ENCODE measurements at places on chromosomes 2 and 18.

DNA sequence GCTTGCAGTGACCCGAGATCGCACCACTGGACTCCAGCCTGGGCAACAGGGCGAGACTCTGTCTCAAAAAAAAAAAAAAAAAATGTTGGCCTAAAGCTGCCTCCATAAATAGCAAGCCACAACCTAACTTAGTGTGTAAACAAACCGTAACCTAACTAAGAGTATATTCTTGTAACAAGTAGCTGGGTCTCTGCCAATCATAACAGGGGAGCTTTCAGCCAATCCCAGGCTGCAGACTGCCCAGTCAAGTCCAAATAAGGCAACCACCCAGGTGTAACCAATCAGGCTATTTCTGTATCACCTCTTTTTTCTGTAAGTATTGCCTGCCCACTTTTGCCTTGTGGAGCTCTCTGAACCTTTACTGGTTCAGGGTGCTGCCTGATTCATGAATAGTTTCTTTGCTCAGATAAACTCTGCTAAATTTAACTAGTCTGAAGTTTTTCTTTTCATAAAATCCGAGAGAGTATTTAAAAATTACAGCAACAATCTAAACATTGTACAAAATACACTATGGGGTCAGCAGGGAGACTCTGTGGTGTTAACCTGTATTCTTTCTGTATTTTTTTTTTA lies 4.5 kb downstream of the PSTPIP2 start:
- peak; percentile 22 for DNase-seq

DNA sequence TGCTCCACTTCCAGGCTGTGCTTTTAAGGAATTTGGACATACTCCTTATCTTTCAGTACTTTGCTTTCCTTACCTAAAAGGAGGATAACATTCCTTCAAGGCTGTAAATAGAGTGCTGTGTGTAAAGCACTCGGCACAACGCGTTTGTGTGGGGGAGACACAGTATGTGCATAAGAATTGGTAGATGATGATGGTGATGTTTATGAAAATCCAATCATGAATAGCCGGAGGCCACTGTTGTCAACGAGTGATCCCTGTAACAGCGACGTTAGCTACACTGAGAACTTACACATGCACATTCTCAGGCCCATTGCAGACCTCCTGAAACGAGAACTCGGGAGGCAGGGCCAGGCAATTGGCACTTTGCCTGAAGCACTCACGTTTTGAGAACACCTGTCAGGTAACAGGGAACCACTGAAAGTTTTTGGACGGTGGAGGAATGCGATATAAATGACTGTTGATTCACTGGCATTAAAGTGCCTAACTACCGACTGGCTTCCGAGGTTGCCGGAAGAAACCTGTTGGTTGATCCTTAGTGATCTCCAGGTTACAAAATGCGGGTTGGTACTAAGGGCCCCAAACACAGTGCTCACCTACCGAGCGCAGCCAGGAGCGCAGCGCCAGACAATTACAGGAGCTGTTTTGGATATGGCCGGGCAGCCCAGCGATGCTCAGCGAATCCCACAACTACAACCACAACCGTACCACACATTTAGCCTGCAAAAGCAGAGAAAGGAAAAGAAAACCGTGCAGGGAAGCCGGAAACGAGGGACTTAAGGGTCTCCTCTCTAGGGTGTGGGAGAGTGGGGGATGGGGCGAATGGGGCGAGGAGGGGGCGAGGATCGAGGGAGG lies 1.0 kb upstream of the MAP4K4 start:
- peak; percentile 37 for DNase-seq

GRCh38 chr2:231684314-231685223 lies 23.8 kb upstream of the PTMA start:
- DNase-seq: no peak

- DNase-seq: peak; percentile 2
Measured at GRCh38 chr2:147501968-147502367, 342.9 kb upstream of the ACVR2A start.

- no peak for DNase-seq
Measured at GRCh38 chr2:95379371-95379831, 23.1 kb upstream of the FAHD2A start.

- no peak for DNase-seq
Measured at GRCh38 chr2:4134551-4135550, 431.5 kb downstream of the DCDC2C start.

DNA sequence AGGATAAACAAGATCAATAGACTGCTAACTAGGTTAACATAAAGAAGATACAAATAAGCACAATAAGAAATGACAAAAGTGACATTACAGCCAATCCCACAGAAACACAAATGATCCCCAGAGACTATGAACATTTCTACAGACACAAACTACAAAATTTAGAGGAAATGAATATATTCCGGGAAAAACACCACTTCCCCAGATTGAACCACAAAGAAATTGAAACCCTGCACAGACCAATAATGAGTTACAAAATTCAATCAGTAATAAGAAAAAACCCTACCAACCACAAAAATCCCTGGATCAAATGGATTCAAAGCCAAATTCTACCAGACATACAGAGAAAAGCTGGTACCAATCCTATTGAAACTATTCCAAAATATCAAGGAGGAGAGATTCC lies 232.4 kb upstream of the RBMS1 start:
- DNase-seq: no peak

GRCh38 chr2:136411946-136412345 lies 294.0 kb upstream of the CXCR4 start:
- DNase-seq: no peak

DNA sequence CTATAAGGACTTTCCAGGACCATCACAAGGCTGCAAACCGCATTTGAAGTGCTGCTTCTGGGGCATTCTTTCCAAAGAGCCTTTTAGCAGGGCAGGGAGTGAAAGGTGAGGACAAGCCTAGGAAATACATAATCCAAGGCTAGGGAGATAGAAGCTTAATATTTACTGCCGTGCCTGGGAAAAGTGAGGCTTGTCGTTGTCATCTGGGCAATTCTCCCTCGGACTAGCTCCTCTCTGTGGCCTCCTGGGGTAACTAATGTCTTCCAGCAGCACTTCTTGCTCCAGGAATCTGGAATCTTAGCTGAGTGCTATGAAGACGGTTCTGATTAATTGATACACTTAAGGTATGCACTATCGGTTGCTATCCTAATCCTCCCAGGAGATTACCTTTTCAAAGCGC lies 69.3 kb upstream of the ATL2 start:
- DNase-seq: no peak

DNA sequence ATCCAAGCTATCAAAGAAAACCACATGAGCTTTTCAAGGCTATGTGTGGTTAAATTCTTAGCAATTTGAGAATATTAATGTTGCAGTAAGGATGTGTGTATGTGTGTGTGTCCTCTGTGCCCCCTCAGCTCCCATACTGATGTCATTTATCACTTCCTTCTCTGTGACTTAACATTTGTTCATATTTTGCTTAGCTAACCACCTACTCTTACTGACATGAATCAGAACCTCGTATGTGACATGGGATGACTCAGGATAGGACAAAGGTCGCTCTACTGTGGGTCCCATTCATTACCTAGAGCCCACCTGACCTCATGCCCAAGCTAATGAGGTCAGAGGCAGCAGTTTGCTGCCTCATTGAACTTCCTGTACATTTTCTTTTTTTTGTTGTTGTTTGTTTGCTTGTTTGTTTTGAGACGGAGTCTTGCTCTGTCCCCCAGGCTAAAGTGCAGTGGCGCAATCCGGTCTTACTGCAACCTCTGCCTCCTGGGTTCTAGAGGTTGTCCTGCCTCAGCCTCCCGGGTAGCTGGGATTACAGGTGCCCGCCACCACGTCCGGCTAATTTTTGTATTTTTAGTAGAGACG lies 36.3 kb downstream of the MOGAT1 start:
- no peak for DNase-seq

DNA sequence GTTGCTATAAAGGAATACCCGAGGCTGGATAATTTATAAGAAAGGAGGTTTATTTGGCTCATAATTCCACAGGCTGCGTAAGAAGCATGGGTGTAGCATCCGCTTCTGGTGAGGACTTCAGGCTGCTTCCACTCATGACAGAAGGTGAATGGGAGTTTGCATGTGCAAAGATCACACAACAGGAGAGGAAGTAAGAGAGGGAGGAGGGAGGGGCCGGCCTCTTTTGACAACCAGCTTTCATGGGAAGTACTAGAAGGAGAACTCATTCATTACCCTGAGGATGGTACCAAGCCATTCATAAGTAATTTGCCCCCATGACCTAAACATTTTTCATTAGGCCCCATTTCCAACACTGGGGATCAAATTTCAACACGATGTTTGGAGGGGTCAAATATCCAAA lies 386.8 kb upstream of the NETO1 start:
- no peak for DNase-seq

DNA sequence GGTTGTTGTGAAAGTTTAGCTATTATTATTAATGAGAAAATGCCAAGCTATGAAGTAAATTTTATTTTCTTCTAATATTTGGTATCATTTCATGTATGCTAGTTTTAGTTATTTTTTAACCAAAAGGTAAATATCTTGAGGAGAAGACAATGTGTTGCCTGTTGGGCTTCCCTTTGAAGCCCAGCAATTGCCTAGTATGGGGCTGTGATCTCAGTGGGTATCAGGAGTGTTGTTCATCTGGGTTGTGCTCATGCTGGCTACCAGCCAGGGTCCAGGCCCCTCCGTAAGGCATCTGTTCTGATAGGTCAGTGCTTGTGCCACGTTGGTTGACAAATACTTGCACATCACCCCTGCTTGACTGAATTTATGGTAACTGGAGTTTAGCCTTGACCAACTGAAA lies 38.0 kb upstream of the DARS1 start:
- no peak for DNase-seq

- DNase-seq: no peak
Measured at GRCh38 chr2:165357758-165358157, 111.7 kb upstream of the CSRNP3 start.

- no peak for DNase-seq
Measured at GRCh38 chr2:220890931-220891330, 681.2 kb downstream of the EPHA4 start.

DNA sequence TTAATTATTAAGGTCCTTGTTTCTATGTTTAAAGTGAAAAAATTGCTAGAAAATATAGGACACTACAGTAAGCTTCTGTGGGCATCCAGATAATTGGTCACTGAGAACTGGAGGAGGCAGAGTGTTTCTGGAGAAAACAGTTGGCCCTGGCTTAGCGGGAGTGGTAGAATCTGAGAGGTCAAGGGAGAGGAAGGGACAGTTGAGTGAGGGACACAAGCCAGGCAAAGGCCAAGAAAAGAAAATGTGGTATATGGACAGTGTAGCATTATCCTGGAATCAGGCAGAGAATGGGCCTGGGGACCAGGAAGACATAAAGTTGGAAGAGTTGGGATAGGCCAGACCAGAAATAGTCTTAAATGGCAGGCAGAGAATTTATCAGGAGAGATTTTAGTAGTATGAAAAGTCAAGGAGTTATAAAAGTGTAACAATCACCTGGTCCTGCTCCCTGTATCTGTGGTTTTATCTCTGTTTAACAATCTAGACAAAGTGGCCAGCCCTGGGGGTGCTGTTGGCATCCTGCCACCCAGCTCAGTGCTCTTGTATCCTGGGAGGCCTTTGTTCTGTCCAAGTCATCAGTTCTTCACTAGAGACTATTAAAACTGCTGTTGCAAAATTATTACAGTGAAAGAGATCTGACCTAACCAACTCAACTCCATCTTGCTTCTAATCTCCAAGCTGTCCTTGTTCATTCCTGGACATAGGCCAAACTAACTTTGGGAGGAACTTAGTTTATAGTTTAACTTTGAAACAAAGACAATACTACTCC lies 15.4 kb upstream of the MSGN1 start:
- DNase-seq: peak; percentile 16

GRCh38 chr18:78992041-78993011 lies 12.7 kb downstream of the SALL3 start:
- DNase-seq: no peak

DNA sequence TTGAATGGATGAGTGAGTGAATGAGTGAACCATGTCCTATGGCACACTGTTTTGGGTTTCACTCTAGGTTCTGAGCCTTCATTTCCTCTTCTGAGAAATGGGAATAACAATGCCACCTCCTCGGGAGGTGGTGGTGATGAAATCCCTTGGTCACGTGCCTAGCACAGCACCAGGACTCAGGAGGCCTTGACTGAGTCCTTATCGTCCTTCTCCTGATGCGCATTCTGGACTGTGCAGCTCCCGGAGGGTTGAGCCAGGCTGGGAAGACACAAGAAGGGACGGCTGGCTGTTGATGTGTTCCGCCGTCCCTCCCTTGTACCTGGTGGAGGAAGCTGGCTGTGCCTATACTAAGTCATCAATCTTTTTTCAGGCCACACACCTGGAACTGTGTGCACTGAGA lies 437.3 kb downstream of the ZNF521 start:
- DNase-seq: no peak

DNA sequence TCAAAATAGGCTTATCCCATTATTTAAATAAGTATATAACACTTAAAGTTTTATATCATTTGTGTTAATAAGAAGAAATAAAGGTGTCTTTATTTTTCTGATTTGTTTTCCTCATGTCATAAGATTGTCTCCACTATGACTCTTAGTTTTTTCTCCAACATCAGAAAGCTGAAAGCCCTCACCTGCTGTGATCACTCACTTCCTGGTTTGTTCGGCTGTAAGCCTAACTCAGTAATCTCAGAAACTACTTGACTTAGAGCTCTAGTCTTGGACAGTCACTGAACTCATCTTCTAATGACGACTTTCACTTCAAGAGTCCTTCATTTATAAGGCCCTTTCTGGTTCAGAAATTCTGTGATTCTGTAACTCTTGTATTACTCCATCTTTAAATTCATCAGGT lies 311.0 kb downstream of the ZEB2 start:
- DNase-seq: no peak

GRCh38 chr2:39093218-39093898 lies 27.5 kb downstream of the SOS1 start:
- DNase-seq: no peak

DNA sequence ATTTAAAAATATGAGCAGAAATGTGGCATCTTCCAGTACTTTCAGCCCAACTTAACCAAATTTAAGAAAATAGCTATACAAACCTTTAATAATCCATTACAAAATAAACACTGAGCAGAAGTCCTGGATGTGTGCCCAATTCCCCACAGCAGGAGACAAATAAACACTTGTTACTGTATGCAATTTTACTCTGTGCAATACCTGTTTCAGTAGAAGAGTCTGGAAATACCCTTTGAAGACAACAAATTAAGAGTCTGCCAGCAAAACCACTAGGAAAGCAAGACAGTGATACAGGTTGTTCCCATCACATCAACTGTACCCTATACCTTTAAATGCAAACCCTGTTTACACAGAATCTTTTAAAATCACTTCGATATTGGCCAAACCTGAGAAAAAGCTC lies 41.4 kb upstream of the RNU4ATAC start:
- peak; percentile 88 for DNase-seq

GRCh38 chr2:40310303-40310702 lies 141.6 kb downstream of the SLC8A1 start:
- DNase-seq: no peak

DNA sequence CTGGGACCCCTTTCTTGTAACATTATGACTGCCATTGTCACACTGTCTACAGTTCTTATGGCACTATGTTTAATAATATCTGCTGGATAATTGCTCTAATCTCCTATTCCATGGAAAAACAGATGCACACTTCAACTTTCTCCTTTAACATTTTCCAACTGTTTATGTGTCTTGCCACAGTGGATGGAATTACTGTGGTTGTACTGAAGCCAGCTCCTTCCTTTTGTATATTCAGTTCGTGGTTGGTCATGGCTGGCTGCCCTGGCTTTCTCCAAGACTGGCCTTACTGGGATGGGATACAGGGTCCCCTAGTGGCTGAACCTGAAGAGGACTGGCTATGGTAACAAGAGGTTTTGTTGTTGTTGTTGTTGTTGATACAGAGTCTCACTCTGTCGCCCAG lies 113.9 kb downstream of the SS18 start:
- DNase-seq: no peak

GRCh38 chr2:69308338-69308737 lies 78.7 kb downstream of the GFPT1 start:
- DNase-seq: no peak

- DNase-seq: peak; percentile 71
Measured at GRCh38 chr2:1617425-1618021, 126.8 kb downstream of the PXDN start.

All from NCI-H146 (cell line).